ENCODE measurements at places on chromosomes 12 and 14. TPM values are rescaled to one million over a fixed set of nuclear protein-coding genes. Genes with fewer than 3 reads are reported as not detected.

DNA sequence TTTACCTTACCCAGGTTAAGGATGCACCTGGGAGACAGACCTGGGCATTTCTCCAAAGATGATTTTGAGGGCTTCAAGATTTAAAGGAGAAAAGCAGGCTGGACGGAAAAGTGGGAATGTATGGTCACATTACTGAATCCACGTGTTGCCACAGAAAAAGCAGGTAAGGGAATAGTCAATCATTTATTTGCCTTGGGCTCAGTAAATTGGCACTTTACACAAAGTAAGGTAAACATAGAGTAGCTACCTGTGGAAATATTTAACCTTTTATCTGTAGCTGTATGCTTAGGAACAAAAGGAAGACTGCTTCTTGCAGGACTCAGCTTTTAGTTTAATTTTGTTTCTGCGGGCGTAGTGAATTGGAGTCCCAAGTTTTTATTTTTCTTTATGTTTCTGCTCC lies 153.3 kb downstream of the SLCO1B3 start:
- H3K27ac ChIP-seq, result no peak overlapping the region
- H3K27me3 ChIP-seq, result no peaks in the 10 kb centered on the region
- H3K4me1 ChIP-seq, result peaks cover 5% of the 10 kb centered on the region
- DNase-seq, result no peak
- no peak overlapping the region for H3K4me3 ChIP-seq

DNA sequence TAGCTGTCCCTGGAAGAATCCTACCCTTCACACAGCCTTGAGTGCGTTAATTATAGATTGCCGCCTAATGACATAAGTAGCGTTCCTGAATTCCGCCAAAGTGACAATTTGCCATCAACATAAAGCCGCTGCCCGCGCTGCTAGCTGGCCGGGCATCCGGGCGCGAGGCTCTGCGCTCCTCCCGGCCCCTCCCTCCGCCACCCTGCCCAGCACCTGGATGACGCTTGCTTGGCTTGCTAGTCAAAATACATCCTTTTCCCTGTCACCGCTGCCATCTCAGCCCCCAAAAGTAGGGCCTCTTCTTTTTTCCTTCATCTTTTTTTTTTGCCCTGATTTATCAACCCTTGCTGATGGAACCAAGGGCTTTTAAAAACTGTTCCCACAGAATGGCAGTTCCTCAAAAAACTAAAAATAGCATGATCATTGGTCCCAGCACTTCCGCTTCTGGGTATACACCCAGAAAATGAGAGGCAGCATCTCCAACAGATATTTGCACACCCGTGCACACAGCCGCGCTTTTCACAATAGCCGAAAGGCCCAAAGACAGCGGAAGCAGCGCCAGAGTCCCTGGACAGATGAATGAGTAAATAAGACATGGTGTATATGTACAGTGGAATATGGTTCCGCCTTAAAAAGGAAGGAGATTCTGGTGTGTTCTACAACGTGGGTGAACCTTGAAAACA lies 235.2 kb downstream of the BCL11B start:
- no peaks in the 10 kb centered on the region for H3K27me3 ChIP-seq
- no peaks in the 10 kb centered on the region for H3K36me3 ChIP-seq
- H3K27ac ChIP-seq, result peak overlapping the region; percentile 60
- no peak for DNase-seq

DNA sequence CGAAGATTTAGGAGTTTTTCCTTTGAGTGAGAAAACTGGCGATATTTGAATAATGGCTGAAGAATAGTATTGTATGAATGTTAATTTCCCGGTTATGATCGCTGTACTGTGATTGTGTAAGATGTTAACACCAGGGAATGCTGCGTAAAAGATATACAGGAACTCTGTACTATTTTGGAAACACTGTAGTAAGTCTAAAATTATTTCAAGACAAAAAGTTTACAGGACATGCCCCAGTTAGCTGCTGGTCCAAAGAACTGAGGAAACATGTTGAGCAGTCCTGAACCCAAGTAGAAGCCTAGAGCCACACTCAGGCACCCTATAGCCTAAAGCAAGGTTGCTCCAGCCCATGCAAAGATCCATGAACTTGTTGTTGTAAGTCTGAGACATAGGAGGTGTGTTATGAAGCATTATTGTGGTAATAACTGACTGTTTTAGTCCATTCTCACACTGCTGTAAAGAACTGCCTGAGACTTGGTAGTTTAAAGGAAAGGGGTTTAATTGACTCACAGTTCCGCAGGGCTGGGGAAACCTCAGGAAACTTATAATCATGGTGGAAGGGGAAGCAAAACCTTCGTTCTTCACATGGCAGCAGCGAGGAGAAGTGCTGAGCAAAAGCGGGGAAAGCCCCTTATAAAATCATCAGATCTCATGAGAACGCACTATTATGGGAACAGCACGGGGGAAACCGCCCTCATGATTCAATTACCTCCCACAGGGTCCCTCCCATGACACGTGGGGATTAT lies 99.8 kb upstream of the RESF1 start:
- no peak overlapping the region for H3K27ac ChIP-seq
- no peaks in the 10 kb centered on the region for H3K4me1 ChIP-seq
- H3K4me3 ChIP-seq, result no peak overlapping the region
- H3K36me3 ChIP-seq, result no peaks in the 10 kb centered on the region
- no peaks in the 10 kb centered on the region for H3K27me3 ChIP-seq

DNA sequence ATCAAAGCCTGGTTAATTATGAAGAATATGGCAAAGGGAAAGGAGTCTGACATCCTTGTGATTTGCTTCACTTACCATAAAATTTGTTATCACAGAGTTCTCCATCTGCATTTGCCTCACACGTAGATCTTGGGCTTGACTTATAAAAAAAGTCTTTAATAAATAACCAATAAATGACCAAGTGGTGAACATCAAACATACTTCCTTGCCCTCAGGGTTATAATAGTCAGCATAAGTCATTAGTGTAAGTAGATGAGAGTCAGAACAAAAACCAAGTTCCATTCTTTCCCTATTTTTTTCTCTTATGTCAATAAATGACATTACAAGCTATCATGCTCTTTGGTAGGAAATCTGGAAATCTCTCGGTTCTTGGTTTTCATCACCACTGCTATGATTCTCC lies 635.4 kb upstream of the ATXN7L3B start:
- no peaks in the 10 kb centered on the region for H3K4me1 ChIP-seq
- H3K27ac ChIP-seq, result no peak overlapping the region

DNA sequence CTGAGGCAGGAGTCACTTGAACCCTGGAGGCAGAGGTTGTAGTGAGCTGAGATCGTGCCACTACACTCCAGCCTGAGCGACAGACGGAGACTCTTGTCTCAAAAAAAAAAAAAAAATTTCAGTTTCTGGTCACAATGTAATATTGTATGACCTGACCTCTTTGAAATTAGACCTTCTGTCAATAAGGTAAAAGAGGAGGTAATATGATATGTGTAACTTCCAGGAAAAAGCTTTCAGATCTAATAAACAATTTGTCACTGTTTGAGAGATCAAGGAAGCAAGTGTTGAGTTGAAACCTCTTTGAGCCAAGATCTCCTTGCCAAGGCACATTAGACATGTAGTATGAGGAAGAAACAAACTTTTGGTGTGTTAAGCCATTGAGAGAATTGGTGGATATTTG lies 101.7 kb upstream of the ATF7IP start:
- H3K4me1 ChIP-seq, result peaks cover 28% of the 10 kb centered on the region
- no peaks in the 10 kb centered on the region for H3K36me3 ChIP-seq
- no peaks in the 10 kb centered on the region for H3K27me3 ChIP-seq

DNA sequence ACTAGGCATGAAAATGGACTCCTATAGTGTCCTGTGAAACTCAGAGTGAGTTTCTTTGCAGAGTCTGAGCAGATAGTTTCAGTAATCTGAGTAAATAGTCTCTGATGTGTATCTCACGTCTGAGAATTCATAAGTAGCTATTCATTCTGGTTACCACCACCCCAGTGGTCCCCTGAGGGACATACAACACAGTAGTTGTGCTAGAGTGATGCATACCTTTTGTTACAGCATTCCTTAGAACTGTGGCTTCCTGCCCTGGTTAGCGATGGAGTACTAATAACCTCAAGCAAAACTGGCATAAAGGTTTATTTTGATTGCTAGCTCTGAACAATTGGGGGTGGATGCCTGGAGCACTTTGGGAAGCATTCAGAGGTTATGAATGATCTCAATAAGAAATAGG lies 114.7 kb downstream of the DAAM1 start:
- H3K36me3 ChIP-seq, result no peaks in the 10 kb centered on the region
- H3K4me3 ChIP-seq, result no peak overlapping the region
- peaks cover 86% of the 10 kb centered on the region for H3K4me1 ChIP-seq
- peak overlapping the region; percentile 33 for H3K27ac ChIP-seq
- H3K27me3 ChIP-seq, result no peaks in the 10 kb centered on the region
- no peak for DNase-seq

DNA sequence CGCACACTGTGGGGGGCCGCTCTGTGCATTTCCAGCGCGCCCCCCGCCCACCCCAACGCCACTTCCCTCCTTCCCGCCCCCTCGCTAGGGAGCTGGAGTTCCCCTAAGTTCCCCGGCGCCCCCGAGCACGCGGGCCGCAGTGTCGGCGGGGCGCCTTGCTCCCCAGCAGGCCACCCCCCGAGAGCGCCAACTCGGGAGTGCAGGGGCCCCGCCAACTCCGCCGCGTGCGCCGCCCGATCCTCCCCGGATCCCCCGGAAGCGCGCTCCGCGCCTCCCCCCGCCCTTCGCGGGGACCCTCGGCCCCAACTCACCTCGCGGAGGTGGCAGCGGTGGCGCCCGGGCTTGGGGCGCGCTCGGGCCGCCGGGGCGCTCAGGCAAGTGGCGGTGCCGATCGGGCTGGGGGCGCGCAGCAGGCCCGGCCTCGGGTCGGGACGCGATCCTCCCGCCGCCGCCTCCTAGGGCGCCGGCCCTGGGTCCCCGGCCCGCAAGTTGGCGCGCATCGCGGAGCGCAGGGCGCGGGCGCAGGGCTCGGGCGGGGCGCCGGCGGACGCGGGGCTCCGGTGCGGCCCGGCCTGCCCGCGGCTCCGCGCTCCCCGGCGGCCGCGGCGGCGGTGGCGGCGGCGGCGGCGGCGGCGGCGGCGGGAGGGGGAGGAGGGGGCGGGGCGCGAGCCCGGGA lies at the start of gene NCOR2:
Gene NCOR2, minus strand, starts transcription at position 616 of the 676 bp plus-strand sequence. CDS start 72,361 bp downstream, outside the sequence.
- no peaks in the 10 kb centered on the region for H3K27me3 ChIP-seq
- DNase-seq, result no peak
- no peaks in the 10 kb centered on the region for H3K36me3 ChIP-seq
- H3K4me3 ChIP-seq, result peak within 1 kb of the TSS; percentile 87

- H3K4me3 ChIP-seq, result no peak overlapping the region
- peaks cover 6% of the 10 kb centered on the region for H3K4me1 ChIP-seq
- peaks cover 47% of the 10 kb centered on the region for H3K36me3 ChIP-seq
These were observed 73.0 kb downstream of the LGMN start for GRCh38 chr14:92675421-92675820.

- H3K27me3 ChIP-seq, result no peaks in the 10 kb centered on the region
- no peak overlapping the region for H3K4me3 ChIP-seq
- H3K4me1 ChIP-seq, result peaks cover 17% of the 10 kb centered on the region
These were observed 139.7 kb downstream of the CNTN1 start for GRCh38 chr12:40831916-40832315.

GRCh38 chr14:65237941-65238340 lies 135.6 kb upstream of the MAX start:
- no peak for DNase-seq
- H3K4me1 ChIP-seq, result no peaks in the 10 kb centered on the region
- no peaks in the 10 kb centered on the region for H3K27me3 ChIP-seq
- no peak overlapping the region for H3K4me3 ChIP-seq
- no peaks in the 10 kb centered on the region for H3K36me3 ChIP-seq

DNA sequence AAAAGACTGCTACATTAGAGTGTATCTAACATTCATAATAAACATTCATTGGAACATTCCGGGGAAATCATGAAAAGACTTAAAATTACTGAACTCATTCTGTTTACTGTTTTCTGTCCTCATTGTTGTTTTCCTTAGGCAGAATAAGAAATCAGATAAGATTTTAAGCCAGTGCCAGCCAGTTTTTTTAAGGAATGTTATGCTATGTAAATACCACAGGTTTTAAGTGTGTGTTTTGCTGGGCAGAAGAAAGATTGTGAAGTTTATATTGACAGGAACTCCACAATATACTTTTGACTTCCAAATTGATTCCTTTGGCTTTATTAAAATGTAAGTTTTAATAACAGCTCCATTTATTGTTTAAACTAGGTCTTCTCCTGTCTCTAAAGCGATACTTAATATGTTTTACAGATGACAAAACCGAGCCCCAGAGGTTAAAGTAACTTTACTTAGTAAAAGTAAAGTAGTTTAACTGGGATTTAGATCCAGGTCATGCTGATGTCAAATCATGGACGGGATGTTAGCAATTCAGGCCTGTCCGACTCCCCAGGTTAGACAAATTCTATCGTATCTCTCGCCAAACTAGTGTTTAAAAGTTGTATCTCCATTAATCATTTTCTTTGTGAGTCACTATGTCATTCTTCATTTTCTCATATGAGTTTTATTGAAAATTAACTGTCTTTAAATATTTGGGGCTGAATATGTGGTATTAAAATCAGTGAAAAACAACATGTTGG lies 1.7 kb downstream of the LARP4 start:
- no peaks in the 10 kb centered on the region for H3K27me3 ChIP-seq
- no peak for DNase-seq
- H3K36me3 ChIP-seq, result no peaks in the 10 kb centered on the region

- no peak for DNase-seq
- no peaks in the 10 kb centered on the region for H3K36me3 ChIP-seq
- H3K4me1 ChIP-seq, result peaks cover 84% of the 10 kb centered on the region
- peak overlapping the region; percentile 94 for H3K27ac ChIP-seq
- no peaks in the 10 kb centered on the region for H3K27me3 ChIP-seq
These were observed 6.0 kb downstream of the CACNA1C start for GRCh38 chr12:2058837-2059236.

GRCh38 chr14:78790271-78790670 lies 620.1 kb downstream of the NRXN3 start:
- no peak for DNase-seq
- no peaks in the 10 kb centered on the region for H3K36me3 ChIP-seq
- H3K4me1 ChIP-seq, result no peaks in the 10 kb centered on the region
- no peaks in the 10 kb centered on the region for H3K27me3 ChIP-seq
- H3K27ac ChIP-seq, result no peak overlapping the region
- H3K4me3 ChIP-seq, result no peak overlapping the region

GRCh38 chr14:91899213-91899612 lies 31.9 kb upstream of the TC2N start:
- no peak overlapping the region for H3K4me3 ChIP-seq
- H3K27me3 ChIP-seq, result peaks cover 5% of the 10 kb centered on the region
- H3K36me3 ChIP-seq, result no peaks in the 10 kb centered on the region
- peaks cover 53% of the 10 kb centered on the region for H3K4me1 ChIP-seq

DNA sequence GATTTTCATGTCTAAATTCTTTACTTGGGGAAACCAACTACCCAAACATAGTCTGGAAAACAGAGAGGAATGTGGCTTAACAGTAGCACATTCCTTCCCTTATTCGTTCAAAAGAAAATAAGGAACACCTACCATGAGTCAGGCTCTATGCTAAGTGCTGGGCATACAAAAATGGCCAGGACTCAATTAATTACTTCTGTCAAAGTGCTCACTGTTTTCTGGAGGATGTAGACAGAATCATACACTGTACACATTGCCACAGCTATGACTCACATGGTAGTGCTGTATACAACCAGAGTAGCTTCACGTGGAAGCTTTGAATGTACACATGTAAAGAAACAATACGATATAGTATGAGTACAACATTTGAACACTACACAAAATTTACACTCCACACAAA lies 50.1 kb downstream of the SLC25A21 start:
- H3K4me3 ChIP-seq, result no peak overlapping the region
- no peak for DNase-seq
- H3K27me3 ChIP-seq, result no peaks in the 10 kb centered on the region
- H3K4me1 ChIP-seq, result no peaks in the 10 kb centered on the region
- no peaks in the 10 kb centered on the region for H3K36me3 ChIP-seq
- no peak overlapping the region for H3K27ac ChIP-seq

HECTD1 gene
- 224 TPM for total RNA-seq

BEGAIN gene
- total RNA-seq, result 6.2 TPM

RIPK3 gene
- 3.8 TPM for total RNA-seq

AMN gene
- 0.32 TPM for total RNA-seq

NDUFB1 gene
- 313 TPM for total RNA-seq

C12orf56 gene
- 0.11 TPM for total RNA-seq

P2RX2 gene
- total RNA-seq, result 1.7 TPM

LGR5 gene
- 0.39 TPM for total RNA-seq

SYT1 gene
- 8.9 TPM for total RNA-seq

GDF3 gene
- not detected for total RNA-seq

DEPDC4 gene
- not detected for total RNA-seq

Data from esophagus muscularis mucosa (tissue), 4 donors.